ENCODE measurements at places on chromosomes 2 and 18.

DNA sequence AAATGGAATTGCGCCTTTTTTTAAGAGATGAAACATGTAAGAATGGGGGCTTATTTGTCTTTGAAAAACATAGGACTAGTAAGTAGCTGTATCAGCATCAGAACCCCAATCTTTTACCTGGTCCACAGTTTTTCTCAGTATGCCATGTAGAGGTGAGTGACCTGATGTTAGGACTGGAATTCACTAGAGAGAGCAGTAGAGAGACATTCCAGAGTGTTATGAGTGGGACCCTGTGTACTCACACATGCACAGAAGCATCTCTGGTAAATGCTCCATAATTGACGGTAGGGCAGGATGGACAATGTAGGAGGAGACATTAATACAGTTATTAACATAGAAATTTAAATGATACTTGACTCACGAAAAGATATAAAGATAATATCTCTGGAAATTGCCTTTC is 1.4 kb upstream of the GALNT13 start:
- DNase-seq: no peak

GRCh38 chr2:239024226-239024625 is 176.3 kb downstream of the TWIST2 start:
- no peak for DNase-seq

DNA sequence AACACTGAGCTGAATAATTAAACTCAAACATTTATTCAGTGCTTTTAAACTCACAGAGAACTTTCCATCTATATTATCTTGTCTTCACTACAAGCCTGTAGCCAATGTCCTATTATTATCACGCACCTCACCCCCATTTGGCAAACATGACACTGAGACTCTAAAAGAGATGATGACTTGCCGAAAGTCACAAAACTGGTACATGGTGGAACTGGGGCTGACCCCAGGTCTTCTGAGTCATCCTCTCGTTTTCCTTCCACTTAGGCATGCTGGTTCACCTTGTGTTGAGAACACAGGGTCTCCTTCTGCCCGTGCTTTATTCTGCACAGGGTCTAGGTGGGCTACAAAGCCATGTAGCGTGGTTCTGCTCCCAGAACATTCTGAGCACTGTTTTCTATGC is 230.0 kb upstream of the MGAT5 start:
- no peak for DNase-seq

- no peak for DNase-seq
These were observed 460.8 kb upstream of the HS6ST1 start for GRCh38 chr2:128779301-128780095.

- DNase-seq: no peak
These were observed 138.9 kb downstream of the SMAD2 start for GRCh38 chr18:47791461-47791985.

- no peak for DNase-seq
These were observed 35.7 kb upstream of the KYNU start for GRCh38 chr2:142841788-142842187.

DNA sequence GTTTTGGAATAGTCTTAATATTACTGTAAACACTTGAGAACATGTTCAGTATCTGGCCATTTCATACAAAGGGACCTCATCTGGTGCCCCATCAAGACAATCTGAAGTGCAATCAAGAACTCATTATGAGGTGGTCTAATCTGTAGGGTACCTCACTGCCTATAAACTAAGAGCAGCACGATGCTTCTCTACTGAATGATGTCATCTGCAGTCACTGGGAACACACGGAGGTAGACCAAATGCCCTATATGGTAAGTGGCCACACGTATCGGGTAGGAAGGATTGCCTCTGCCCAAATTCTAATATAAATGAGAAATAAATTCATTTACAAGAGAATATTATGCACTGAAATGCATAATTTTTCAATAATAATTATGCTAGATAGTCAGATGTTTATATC is 90.4 kb downstream of the SLC8A1 start:
- no peak for DNase-seq

- DNase-seq: no peak
These were observed 310.5 kb downstream of the PTPRM start for GRCh38 chr18:7877609-7878008.

- no peak for DNase-seq
These were observed 6.3 kb downstream of the MYO7B start for GRCh38 chr2:127541809-127542208.

DNA sequence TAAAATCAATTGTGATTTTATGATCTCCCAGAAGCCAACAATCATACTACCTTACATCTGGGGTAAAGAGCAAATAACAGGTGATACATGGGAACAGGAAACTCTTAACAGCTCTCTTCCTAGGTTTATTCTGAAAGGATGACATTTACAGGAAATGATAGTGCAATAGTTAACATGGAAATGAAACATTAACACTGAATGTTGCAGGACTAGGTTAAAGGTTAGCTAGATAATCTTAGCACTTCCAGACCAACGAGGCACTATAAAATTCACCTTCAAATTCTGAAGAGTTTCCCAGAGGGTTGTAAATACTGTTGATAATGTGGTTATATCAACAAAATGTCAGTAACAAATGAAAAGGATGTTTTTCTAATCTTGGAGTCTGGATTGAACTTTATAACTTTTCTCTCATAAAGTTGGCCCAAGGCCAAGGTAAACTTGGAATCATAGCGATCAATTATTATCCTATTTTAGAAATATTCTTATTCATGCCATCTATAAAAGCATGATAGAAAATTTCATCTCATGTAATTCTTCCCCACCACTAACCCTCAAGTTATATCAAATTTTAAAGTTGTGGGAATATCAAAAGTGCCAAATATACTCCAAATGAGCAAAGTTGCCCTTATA is 32.9 kb upstream of the GCG start:
- no peak for DNase-seq

GRCh38 chr2:235909358-235909757 is 258.8 kb downstream of the GBX2 start:
- DNase-seq: no peak

- no peak for DNase-seq
These were observed 68.3 kb downstream of the ICOS start for GRCh38 chr2:204004912-204005311.

GRCh38 chr18:23619388-23619881 is 33.1 kb upstream of the NPC1 start:
- DNase-seq: no peak

DNA sequence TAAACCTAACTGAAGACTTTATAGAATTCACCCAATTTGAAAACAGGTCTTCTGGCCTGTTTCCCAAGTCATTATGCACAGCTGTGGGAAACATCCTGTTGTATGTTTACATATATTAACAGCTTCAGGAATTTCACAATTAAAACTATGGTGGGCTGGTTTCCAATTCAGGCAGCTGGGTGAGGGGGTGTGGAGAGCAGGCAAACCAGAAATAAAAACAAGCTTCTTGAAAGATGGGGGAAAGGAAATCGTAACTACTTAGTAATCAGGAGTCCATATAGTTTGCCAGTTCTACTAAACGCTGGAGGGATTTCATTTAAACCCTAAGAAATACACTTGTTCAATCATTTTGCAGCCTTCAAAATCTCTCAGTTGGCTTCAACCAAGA is 22.8 kb downstream of the ATP8B1 start:
- DNase-seq: no peak

- peak; percentile 19 for DNase-seq
These were observed 123.6 kb downstream of the LRATD1 start for GRCh38 chr2:14756122-14756541.

- DNase-seq: peak; percentile 36
These were observed 8.6 kb upstream of the MTCL1 start for GRCh38 chr18:8696749-8697211.

DNA sequence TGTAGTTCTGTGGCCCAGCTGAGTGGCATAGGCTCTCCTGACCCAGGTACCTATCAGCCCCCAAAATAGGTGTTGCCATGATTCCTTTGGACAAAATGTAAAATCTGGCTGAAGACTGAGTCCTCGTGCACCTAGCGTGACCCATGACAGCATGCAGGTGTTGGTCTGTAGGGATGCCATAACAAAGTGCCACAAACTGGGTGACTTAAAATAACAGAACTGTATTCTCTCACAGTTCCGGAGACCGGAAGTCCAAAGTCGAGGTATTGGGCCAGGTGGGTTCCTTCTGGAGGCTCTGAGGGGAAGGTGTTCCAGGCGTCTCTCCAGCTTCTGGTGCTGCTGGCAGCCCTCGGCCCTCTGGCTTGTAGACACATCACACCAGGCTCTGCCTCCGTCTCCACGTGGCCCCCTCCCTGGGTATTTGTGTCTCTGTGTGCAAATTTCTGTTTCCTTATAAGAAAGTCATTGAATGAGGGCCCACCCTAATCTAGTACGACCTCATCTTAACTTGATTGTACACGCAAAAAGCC is 34.5 kb downstream of the LRRFIP1 start:
- no peak for DNase-seq

GRCh38 chr2:154600927-154601494 is 97.5 kb upstream of the KCNJ3 start:
- no peak for DNase-seq
